Fibroblast of villous mesenchyme (primary cell): ENCODE measurements at places on chromosomes 3 and 15.

DNA sequence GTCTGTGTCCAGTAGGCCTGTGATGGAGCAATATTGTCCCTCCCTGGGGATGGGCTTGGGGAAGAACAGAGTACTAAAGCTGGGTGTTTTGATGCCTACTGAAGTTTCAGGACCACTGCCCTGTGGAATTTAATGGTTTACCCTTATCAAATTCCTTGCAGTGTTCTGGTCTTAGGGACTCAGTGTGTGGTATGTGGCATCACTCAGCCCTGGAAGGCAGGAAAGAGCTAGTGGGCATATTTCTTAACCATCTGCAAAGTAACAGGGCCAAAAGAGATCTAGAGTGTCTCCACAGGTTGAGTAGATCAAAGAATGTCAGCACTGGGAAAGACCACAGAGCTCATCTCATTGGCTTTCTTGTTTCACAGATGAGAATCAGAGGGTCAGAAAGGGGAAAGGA is 11.8 kb upstream of the SCN10A start:
- DNase-seq: no peak

DNA sequence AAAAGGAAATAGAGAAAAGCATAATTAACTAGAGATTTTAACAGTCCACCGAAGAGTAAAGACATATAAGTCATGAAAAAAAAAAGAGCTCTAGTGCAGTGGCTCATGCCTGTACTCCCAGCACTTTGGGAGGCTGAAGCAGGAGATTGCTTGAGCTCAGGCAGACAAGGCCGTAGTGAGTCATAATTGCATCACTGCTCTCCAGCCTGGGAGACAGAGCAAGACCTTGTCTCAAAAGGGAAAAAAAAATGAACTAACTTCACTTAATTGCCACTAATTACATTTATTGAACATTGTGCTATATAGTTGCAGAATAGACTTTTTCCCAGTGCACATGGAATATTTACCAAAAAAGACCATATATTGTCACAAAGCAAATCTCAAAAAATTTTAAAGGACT is 221.8 kb downstream of the CBLB start:
- peak; percentile 93 for DNase-seq

DNA sequence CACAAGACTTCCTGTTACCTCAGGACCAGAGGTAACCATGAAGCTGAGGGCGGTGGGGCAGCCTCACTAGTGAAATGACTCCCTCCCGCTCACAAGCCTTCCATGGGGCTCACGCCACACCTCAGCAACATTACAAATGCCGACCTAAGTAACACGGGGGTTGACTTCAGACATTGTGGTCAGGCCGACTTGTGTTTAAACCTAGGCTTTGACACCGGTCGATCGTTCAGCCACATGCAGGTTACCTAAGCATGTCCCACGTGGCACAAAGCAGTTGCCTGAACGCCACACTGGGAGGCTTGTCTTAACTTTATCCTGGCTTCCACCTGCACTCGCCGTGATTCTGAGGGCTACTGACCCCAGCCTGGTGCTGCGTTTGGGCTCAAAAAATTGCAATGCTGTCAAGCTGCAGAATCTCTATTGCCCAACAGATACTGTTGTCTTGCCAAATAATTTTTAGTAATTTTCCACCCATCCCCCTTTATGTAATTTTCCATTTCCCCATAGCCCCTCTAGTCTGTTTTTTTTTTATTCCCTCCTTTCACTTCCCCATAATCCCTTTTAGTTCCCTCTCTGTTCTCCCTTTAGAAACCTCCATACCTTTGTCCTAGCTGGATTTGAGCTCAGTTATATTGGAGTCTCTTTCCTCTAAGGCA is 158.6 kb upstream of the RGMA start:
- DNase-seq: no peak

- DNase-seq: no peak
These were observed 273.3 kb upstream of the ZPLD1 start for GRCh38 chr3:102161384-102162006.

- peak; percentile 87 for DNase-seq
These were observed 1.2 kb upstream of the TYRO3 start for GRCh38 chr15:41557673-41558399.

GRCh38 chr3:109195815-109196214 is 59.3 kb downstream of the C3orf85 start:
- DNase-seq: no peak

DNA sequence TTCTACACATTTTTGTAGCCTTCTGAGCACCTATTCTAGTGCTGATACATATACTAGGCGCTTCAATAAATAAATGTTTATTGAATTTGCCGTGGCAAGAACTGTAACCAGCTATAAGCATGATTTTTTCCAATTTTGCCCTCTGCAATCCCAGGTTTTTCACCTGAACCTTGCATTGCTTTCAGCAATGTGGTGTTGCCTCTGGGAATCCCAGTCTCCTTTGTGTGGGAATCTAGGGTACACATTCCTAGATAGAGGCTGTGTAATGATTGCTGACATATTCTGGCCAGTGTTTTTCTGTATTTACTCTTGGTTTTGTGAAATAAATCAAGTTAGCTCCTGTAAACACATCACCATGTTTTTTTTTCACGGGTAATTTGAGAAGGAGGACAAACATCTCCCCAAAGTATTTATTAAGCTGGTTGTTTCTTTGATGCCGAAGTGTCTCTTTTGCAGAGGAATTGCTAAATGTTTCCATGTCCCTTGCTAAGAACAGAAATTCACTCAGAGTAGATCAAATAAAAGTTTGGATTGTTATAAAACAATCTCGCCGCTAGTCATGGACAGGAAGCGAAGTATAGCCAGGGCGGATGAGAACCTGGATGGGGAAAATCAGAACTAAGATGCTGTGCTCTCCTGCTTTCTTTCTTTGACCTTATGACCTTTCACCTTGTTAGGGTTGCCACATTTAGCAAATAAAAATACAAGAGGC is 1.2 kb downstream of the CFAP91 start:
- peak; percentile 59 for DNase-seq

DNA sequence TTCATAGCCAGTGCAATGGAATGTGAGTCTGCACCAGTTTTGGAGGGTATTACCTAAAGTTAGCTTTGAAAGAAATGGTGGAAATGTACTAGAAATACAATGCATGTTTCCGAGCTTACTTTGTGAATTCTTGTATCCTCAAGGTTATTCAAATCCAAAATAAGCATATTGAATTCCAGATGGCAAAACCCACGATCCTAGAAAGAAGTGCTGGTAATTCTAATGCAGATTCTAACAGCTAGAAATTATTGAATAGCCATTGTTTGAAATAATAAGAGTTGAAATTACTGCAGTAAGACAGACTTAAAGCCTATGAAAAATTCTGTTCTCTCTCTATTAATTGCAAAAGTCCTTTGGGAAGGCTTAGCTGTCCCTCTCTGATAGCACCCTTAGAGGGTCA is 258.4 kb downstream of the CHL1 start:
- no peak for DNase-seq

- DNase-seq: no peak
These were observed 1029.1 kb upstream of the GBE1 start for GRCh38 chr3:82790307-82791097.

GRCh38 chr3:61387817-61388216 is 136.6 kb upstream of the FHIT start:
- DNase-seq: no peak

GRCh38 chr15:52257734-52258062 is 37.9 kb downstream of the MYO5C start:
- DNase-seq: no peak

DNA sequence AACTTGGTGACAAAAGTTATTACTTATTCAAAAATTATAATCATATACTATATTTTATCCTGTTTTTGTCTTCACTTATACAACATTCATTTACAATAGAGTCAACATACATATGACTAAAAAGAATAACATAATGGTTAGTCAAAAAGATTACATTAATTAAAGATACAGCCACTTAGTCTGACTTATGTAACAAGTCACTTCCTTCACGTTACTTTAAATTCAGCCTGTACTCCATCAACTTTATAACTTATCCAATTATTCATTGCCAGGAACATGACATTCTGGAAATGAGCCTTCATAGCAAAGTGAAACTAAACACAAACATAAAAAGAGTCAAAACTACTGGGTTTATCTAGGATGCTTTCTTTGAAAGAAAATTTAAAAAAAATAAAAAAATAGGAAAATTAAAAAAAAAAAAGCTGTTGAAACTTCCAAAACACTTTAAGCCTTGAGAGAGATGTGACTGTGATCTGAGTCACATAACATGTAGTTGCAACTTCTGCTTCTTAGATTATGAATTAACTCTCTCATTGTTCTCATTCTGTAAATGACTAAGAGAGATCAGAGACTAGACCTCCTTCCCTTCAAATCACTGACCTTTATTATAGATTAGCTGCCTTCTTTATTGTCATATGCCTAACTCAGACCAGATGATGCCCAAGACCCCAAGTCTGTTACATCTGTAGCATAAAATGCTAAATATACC is 107.8 kb downstream of the MYRIP start:
- no peak for DNase-seq

DNA sequence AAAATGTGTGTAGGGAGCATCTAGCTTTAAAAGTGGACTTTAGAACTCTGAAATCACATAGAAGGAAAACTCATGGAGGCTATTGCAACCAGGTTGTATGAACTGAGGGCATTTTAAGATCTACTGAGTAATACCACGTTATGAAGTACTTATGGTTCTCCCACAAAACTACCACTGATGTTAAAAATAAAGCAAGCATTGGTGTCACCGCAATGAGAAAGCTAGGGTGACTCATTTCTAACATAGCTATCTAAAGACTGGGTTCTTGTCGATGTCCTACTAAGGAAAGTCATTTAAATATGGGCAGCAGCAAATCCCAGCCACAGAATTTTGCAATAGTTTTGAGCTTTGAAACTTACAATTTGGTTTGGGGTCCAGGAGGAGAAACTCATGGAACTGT is 584.8 kb downstream of the DIPK2A start:
- DNase-seq: peak; percentile 2

DNA sequence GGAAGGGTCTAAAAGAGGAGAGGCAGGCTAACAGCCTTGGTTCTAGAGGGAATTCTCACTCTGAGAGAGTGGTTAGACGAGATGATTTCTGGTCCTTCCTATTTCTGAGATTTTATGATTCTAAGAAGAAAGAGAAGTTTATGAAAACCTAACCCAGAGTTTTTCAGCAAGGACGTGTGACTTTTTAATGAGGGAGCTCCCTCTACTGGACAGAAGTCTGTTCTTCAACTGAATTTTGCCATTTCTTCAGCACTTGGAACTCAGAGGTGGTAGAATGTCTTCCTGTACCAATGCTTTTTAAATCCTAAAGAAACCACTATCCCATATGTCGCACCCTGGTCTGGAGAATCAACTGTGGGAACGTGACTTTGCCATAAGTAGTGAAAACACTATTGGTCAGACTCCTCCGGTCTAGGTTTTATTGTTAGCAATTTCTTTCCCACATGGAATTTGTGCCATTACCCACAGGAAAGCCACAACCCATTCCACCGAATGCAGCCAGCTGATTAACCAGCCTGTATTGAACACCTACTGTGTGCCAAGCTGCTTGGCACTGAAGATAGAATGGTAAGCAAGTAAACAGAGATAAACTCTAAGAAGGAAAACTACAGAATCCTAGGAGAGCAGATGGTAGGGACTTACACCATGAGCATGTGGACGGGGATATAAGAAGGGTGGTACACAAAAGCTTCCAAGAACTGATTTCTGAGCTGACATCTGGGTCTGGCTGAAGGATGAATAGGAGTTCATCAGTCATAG is 199.5 kb upstream of the LMCD1 start:
- DNase-seq: peak; percentile 62

DNA sequence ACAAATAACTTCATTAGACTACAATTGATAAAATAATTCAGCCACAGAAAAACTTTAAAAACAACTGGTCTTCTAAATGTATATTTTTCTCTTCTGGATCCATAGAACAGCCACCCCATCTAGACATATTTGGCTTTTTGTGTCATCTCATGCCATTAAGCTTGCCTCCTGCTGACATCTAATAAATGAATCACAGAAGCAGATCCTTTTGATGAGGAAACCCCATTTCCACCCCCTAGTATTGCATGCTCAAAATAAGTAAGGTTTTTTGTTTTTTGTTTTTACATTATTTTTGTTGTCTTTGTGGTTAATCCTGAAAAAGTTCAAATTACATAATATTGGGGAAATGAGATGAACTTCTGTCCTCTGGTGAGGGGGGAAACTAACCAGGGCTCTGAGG is 94.8 kb downstream of the DUT start:
- peak; percentile 42 for DNase-seq

- no peak for DNase-seq
These were observed 127.4 kb downstream of the ST8SIA2 start for GRCh38 chr15:92520914-92521623.

GRCh38 chr3:12553921-12554391 is 2.9 kb upstream of the MKRN2 start:
- DNase-seq: peak; percentile 33

GRCh38 chr3:145727476-145727875 is 433.5 kb downstream of the PLOD2 start:
- no peak for DNase-seq

DNA sequence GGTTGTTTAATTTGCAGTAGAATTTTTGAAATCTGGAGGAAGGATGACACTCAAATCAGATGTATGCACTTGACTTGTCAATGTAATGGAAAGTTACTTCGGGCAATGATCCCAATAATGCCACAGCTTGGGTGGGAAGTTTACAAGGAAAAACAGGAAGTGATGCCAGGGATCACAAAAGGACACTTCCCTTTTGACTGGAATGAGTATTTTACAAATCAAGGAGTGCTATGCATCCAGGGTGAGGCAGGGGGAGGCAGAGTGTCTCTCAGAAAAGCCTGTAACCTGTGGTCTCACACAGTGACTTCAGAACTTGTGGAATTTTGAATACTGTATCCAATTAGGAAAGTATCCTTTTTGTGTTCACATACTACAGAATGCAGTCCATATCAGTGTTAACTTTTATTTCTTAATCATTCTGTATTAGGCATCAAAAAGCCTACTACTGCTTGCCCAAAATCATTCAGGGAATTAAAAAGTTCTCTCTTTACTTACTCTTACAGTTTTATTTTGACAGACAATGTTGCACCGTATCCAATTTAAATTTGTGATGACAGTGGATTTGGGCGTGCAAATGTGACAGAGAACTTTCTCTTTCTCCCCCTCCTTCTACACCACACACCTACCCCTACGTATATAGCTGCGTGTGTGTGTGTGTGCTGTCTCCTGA is 445.1 kb downstream of the MECOM start:
- DNase-seq: peak; percentile 58

- DNase-seq: peak; percentile 88
These were observed 1.6 kb downstream of the RFTN1 start for GRCh38 chr3:16511681-16512434.

DNA sequence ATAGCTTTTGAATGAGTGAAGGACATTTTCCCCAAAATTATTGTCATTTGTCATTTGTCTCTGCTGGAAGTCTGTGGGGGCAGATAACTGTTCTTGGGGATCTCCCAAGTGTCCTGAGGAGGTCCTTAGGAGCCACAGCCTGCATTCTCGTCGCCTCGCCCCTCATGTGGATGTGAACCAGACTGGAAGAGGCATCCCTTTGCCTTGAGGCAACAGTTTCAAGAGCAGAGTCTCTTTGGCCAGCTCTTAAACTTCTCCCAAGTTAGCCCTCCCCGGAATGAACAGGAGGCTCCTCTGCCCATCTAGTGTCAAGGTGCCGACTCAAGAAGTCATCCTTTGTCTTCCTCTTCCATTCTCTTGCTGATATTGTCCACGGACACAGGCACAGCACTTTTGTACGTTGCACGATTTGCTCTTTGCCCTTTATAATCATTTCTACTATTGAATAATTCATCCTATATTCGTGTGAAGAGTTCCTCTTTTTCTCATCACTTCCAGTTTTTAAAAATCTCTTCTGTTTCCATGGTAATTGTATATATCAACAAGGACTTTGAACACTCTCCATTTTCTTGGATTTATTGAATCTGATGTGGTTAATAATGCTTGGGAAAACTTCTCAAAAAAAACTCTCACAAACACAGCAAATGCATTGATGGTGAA is 40.8 kb upstream of the CD47 start:
- DNase-seq: no peak
